NCI-H1105 treated with DMSO at 0.1 percent for 48 hours (cell line): ENCODE measurements at places on chromosomes 16 and 17.

- no peak for DNase-seq
Observed at GRCh38 chr17:74041869-74042640, 161.4 kb upstream of the RPL38 start.

- no peak for DNase-seq
Observed at GRCh38 chr17:63716426-63716825, 16.5 kb upstream of the LIMD2 start.

- peak; percentile 61 for DNase-seq
Observed at GRCh38 chr17:5418858-5419355, 555 bp downstream of the NUP88 start.

- DNase-seq = no peak
Observed at GRCh38 chr16:13767215-13767614, 152.7 kb upstream of the ERCC4 start.

- DNase-seq = no peak
Observed at GRCh38 chr16:75535901-75536300, at the start of gene CHST5. CHST5 (minus strand) TSS chr16:75536108; CDS start chr16:75530384, 5,724 bp downstream.

GRCh38 chr16:83994087-83994486 is 26.0 kb downstream of the NECAB2 start:
- no peak for DNase-seq

GRCh38 chr17:77373299-77374169 is 232.8 kb downstream of the SEC14L1 start:
- DNase-seq = no peak

DNA sequence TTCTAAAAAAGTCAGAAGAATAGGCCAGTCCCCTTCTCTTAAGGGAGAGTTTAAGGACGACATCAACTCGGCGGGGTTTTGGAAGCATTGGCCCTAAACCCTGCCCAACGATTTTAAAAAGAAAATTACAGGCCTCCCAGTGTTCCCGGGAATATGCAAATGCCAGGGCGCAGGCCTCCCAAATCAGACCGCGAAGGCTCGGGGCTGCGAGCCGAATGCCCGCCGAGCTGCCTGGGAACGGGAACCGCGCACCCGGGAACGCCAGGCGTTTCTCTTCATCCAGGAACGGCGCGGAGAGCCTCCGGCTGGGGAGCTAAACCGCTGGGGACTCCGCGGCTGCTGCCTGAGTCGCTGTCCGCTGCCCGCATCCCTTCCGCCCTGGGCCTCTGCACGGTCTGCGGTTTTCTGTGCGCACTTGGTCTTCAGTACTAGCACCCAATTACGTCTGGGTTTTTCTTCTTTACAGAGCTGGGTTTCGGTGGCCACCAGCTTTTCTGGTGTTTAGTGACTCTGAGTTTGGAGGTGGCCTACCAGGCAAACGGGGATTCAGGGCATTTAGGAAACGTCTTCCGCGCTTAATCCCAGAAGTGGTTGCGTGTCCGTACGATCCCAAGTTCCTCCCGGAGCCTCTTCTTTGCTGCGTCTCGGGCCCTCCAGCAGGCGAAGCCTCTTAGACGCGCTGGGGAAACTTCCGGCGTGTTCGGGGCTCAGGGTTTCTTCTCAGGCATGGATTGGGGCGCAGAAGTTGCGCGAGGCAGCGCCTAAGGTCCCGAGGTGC is 5.7 kb downstream of the IRX5 start:
- no peak for DNase-seq

DNA sequence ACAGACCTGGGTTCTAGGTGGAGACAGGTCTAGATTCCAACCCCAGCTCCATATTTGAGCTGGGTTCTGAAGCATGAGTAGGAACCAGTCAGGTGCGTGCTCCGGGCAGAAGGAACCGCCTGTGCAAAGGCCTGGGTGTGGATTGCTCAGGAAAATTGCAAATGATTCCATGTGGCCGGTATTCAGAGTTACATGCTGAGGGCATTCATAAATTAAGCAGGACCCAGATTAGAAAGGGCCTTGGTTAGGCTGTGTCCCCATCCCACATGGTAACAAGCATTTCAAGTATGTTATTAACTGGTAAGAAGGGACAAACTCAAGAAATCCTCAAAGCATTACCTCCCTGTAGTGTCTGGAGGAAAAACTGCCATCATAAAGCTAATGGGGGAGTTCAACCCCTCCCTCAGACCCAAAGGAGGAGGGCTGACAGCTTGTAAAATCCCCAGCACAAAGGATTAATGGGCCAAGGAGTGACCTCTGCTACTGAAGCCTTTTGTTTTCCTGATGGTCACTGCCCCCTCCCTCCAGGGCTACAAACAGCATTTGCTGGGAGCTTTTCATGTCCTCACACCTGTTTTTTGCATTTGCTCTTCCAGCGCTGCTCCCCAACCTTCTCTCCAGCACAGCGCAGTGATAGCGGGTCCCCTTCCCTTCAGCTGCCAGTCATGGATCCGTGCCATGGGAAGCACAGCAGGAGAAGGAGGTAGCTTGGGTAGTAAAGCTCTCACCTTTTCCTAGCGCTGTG is 218.0 kb downstream of the C16orf95 start:
- no peak for DNase-seq

DNA sequence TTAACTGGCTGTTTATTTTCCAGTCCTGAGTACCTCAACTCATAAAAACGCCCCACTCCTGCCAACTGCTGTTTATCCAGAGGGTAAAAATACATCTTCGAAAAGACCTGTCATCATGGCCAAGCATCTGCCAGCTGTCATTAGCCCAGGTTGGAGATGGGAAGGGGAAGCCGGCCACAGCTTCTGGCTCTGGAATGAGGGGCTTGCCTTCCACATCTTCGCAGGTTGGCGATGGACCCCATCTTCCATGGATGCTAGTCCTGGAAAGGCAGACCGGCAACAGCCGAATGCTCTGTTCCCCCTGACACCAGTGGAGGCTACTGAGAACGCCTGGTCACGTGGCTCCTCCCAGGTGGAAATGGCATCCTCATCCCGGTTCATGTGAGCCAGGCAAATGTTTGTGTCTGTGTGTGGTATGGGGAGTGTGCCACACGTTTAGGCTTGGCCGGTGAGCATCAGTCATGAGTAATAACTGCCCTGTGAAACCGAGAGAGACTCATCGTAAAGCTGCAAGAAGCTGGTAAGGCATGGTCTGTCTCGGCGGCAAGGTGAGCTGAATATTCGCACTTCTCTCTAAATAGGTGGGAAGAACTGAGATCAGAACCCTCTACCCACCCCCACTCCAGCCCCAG is 420 bp upstream of the KRTAP17-1 start:
- DNase-seq = peak; percentile 66

DNA sequence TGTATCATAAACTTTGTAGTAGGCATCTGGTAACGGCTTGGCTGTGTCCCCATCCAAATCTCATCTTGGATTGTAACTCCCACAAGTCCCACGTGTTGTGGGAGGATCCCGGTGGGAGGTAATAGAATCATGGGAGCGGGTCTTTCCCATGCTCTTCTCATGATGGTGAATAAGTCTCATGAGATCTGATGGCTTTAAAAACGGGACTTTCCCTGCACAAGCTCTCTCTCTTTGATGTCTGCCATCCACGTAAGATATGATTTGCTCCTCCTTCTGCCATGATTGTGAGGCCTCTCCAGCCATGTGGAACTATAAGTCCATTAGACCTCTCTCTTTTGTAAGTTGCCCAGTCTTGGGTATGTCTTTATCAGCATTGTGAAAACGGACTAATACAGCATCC is 248.7 kb downstream of the SNX29 start:
- DNase-seq = no peak

DNA sequence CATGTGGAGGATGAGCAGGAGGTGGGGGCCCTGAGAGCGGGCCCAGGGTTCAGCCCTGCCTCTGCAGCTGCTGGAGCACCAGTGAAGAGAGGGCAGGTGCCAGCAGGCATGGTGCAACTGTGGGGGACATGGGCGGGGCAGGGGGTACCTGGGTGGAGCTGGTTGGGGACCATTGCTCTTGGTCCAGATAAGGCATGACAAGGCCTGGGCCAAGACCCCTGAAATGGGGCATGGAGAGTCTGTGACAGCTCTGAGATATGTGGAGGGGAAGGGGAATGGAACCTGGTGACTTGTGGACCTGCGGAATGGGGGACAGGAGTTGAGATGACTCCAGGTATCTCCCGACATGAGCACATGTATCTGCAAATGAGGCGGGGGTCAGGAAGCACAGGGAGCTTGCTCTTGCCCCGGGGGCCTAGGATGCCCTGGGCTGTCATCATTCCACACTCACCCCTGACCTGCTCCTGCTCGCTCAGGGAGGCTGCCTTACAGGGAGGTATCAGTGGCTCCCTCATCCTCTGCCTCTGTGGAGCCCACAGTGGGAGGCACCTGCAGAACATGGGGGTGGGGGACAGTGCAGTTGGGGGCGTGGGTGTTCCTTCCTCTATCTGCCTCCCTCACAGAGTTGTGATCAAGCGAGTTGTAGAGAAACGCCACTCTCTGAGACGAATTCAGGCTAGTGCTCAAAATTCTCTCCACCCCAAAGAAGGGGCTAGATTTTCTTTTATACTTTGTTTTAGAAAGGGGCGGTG is 40.2 kb downstream of the TMEM235 start:
- no peak for DNase-seq

DNA sequence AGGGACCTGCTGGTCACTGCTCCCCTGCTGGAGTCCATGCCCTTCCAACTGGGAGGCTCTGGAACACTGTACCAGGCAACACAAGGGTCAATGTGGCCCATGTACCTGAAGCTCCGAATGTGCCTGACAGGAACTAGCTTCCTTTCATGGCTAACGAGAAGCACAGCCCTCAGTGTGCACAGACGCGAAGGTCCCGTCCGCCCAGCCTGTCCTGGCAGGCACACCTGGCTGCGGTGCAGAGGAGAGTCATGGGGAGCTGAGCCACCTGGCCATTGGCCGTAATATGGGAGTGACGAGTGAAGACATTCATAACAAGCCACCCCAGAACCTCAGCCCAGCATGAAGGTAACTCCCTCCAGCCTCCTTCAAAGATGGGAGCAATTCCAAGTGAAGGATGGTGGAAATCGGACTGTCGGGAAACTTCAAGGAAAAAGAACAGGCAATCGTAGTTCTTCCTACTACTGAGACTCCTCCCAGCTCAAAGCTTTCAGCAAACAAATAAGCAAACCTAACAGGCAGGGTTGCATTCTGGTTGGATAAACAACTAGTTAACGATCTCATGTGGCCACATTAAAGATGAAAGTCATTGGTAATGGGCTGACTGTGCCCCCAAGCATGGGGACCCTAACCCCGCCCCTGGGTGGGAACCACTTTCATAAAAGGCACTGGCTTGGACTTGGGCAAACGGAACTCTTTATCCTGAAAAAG is 13.2 kb downstream of the TMEM11 start:
- DNase-seq = no peak

GRCh38 chr17:20992987-20993862 is 49.6 kb downstream of the USP22 start:
- DNase-seq = peak; percentile 65

- DNase-seq = no peak
Observed at GRCh38 chr17:28313841-28314240, 5.2 kb upstream of the TMEM97 start.

DNA sequence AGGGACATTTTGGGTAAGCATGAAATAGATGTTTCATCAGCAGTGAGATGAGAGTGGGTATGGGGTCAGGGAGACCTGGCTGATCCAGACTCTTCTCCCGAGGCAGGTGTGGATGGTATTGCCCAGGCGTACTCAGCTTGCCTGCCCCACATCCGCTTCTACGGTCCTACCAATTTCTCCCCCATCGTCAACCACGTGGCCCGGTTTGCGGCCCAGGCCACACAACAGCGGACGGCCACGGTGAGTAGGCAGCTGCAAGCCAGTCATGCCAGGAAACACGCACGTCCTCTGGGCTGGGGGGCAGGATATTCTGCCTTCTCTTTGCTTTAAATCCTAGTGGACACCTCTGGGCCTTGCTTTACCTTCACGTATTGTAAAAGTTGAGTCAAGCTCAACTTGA is 44.7 kb downstream of the CPNE2 start:
- DNase-seq = no peak

GRCh38 chr16:84340325-84341040 is 27.9 kb upstream of the ATP2C2 start:
- no peak for DNase-seq

DNA sequence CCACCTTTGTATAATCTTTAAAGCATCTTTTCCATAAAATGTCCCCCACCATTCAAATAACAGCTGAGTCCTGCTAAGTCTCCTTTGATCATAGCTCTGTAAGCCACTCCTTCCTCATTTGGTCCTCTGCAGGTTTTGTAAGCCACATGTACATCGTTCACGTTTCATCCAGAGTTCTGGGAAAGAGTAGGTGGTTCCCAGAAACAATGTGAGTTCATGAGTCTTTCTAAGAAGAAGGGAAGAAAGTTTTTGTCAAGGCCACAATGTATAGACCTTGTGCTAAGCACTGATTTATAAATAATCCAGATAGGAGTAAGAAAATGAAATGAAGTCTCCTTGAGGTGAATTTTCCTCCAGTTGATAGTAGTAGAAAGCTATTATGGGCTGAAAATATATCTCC is 8.7 kb upstream of the ANKS4B start:
- no peak for DNase-seq

- DNase-seq = no peak
Observed at GRCh38 chr16:17591655-17592405, 121.1 kb upstream of the XYLT1 start.

DNA sequence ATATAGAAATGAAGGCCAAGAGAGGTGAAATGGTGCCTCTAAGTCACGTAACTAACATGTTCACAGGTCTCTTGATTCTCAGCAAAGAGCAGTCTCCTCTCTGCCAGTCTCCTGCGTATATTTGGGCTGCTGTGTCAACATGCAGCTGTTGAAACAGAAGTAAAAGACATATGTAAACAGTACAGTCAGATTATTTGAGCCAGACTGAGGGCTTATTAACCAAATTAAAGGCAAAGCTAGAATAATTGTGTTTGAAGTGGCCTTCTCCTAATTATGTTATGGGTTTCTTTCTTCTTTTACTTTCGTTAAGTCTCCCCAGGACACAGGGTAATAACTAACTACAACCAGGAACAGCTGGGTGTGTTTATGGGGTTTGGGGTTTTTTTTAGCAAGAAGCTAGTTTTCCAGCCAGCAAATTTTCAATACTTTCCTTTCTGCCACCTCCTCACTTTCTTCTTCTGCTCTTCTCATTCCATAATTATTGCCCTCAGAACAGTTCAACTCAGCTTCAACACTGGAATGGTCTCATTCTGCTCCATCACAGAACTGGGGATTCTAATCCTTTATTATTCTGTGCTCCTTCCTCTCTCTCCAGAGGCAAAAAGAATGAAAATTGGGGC is 18.4 kb downstream of the G6PC1 start:
- peak; percentile 88 for DNase-seq

GRCh38 chr16:81519301-81520150 is 74.9 kb downstream of the CMIP start:
- no peak for DNase-seq
